ENCODE measurements at places on chromosomes 3 and 15.

GRCh38 chr3:133159498-133160475 is 121.6 kb downstream of the TMEM108 start:
- DNase-seq: no peak

- no peak for DNase-seq
These were observed 54.6 kb downstream of the SPRED1 start for GRCh38 chr15:38307251-38307650.

- peak; percentile 68 for DNase-seq
These were observed 284.8 kb upstream of the CFAP20DC start for GRCh38 chr3:59334585-59334984.

GRCh38 chr3:192303235-192303634 is 424.1 kb downstream of the FGF12 start:
- DNase-seq: no peak

GRCh38 chr3:158950178-158950901 is 148.5 kb downstream of the MFSD1 start:
- no peak for DNase-seq
